ENCODE measurements at places on chromosomes 6 and 20. TPM values are rescaled to one million over a fixed set of nuclear protein-coding genes. Genes with fewer than 3 reads are reported as not detected.

- DNase-seq: no peak
Measured at GRCh38 chr6:38542031-38542430, 97.7 kb downstream of the BTBD9 start.

DNA sequence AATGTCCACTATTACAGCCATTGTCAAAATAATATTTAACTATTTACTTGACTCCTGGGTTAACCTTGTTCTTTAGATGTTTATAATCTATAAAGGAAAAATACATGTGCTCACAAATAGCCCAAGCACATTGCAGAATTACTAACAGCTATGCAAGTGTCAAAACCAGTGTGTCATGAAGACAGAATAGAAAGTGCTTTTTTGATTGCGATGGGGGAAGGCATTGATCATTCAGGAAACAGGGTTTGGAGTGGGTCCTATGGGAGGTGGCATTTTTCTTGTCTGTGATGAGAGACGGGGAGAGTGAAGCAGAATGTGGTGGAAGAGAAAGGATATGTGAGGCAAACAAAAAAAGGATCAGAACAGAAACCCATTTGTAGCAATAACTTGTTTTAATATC is 1.0 kb upstream of the AGPAT4 start:
- DNase-seq: no peak

GPX6 gene
- polyA plus RNA-seq: not detected

- peak; percentile 63 for DNase-seq
Measured at GRCh38 chr6:74826263-74826662, 379.6 kb downstream of the COL12A1 start.

- no peak for DNase-seq
Measured at GRCh38 chr6:147022041-147022440, 182.2 kb upstream of the STXBP5 start.

DNA sequence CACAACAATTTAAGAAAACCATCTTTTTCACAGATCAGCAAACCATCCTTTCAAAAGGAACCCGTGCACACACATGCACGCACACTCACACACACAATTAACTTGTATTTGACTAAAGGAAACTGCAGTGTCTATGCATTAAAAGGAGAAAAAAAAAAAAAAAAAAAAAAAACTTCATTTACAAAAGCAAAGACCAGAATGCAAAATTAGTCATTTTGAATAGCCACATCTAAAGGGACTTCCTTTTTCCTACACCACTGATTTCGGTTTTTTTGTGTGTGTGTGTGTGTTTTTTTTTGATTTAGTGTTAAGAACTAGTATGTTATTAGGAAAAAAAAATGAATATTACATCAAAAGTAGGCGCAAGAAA is 6.3 kb downstream of the ZMYND8 start:
- no peak for DNase-seq

Measured in hindlimb muscle (tissue), 1 donor.